Activated naive CD4-positive, alpha-beta T cell treated with Interleukin-2 at 50 U/mL for 16 hours (primary cell): ENCODE measurements at places on chromosomes 7 and 10.

DNA sequence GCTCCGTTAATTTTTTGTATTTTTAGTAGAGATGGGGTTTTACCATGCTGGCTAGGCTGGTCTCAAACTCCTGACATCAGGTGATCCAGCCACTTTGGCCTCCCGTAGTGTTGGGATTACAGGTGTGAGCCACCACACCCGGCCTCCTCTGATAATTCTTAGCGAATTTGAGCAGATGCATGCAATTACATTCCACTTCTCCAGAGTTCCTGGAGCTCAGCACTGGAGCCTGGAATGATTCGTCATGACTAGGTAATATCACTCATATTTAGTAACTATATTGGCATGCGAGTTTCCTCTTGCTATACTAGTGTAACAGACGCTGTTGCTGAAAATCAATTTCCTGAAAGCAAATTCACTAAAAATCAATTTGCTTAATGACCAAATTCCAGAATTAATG, 86.8 kb downstream of the MKX start:
- no peak for DNase-seq

DNA sequence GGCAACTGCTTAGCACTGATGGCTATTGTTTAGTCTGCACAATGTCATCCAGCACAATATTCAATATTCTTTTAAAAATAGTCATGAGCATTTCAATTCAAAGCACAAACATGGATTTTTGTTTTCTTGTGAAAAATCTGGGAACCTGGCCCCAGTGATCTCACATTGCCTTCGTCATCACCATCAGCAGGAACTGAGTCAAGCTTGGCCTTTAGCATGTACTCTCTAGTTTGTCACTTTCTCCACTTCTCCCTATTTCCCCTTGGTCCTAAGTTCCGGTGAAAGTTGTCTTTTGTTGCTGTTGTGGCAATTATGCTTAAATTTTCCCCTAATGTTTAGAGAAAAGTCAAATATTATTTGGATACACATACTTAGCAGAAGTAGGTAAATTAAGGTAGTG, 252.9 kb upstream of the SORCS1 start:
- DNase-seq: no peak

DNA sequence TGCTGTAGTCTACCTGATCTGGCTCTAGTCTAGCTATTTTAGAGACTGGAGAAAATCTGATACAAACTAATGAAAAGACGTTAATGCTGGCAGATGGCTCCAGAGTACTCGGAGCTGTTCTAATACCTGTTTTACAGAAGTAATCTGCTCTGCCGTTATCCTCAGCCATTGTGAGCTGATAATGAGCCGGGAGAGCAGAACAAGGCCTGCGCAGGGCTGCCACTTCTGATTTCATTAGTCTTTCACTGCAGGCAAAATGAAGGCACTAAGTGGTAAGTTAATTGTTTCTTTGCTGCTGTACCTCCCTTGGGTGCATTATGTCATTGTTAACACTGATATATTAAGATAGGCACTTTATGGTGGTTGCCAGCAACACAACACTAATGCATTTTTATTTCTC, 456.4 kb upstream of the PFKP start:
- DNase-seq: no peak

DNA sequence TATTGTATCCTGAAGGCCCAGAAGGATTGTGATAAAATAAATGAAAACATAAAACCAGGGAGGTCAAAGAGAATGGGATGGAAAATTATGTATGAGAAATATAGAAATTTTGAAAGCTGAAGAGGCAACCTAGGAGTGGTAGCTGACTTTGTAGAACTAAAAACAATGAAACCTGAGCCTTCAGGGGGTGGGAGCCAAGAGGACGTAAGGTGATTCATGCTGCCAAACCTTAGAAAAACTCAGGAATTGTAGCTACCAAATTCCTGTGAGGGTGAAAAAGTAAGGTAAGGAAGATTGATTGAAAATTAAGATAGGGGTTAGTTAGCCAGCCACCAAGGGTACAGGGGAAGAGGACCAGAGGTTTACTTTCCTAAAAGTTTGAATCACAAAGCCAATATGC, 213.2 kb downstream of the KCND2 start:
- no peak for DNase-seq

- no peak for DNase-seq
These were observed 23.2 kb downstream of the POR start for GRCh38 chr7:75937958-75938786.

DNA sequence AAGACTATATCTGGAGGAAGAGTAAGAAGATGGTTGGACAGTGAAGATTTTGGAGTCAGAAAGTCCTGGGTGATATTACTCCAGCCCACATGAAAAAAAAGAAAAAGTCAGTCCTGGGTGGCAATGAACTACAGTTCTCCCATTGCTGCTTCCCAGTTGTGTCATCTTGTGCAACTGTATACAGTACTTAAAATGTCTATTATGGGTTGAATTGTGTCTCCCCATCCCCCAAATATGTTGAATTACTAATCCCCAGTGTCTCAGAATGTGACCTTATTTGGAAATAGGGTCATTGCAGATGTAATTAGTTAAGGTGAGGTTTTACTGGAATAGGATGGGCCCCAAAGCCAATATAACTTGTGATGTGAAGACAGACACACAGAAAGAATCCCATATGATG, 15.6 kb downstream of the SEC23IP start:
- no peak for DNase-seq

- DNase-seq: no peak
These were observed 43.7 kb upstream of the NXPH1 start for GRCh38 chr7:8389593-8390261.

DNA sequence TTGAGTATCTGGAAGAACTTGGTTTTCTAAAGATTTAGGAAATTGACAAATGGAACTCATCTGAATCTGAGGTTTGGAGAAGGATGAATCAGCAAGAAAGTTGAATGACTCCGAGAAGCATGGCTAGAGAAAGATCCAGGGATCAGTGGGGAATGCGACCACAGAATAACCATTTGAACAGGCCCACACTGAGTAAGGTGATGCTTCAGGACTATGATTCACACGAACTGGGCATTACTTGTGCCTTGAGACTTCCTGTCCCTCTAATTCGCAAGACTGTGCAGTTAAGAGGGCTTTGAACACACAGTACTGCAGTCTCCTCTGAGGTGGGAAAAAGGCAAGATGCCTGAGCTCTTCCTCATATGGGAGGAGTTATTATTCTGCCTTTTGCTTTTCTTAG, 395.5 kb upstream of the POM121L12 start:
- no peak for DNase-seq

DNA sequence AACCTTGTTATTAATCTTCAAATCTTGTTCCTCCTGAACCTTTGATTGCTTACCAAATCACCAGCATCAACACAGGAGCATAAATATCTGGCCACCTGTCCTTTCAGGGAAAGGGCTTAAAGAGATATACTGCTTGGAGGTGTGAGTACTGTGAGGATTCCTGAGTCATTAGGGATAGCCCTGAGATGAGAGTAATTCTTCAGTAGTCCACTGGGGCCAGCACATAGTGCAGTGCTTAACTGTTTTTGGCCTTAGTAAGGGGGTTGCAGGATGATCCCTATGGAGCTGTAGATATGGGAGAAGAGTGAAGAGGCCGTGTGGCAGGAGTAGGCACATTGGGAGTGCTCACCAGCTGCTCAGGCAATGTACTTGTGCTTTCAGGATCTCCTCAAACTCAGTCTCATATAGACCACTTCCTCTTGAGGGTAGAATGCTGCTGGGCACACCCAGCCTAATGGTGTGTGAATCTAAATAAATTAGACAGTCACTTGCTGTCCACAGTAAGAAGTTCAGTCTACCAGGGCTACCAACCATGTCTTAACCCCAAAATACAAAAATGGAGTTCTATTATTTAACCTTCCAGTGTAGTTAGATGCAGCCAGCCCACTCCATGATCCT, 26.5 kb upstream of the GPR141 start:
- DNase-seq: no peak

GRCh38 chr10:28331841-28332240, 29.0 kb upstream of the MPP7 start:
- DNase-seq: no peak

GRCh38 chr7:786472-787255, 45.6 kb upstream of the SUN1 start:
- peak; percentile 72 for DNase-seq

GRCh38 chr10:33087922-33088321, 129.9 kb upstream of the ITGB1 start:
- no peak for DNase-seq

- DNase-seq: no peak
These were observed 363.8 kb downstream of the PRPF18 start for GRCh38 chr10:13950543-13950939.

DNA sequence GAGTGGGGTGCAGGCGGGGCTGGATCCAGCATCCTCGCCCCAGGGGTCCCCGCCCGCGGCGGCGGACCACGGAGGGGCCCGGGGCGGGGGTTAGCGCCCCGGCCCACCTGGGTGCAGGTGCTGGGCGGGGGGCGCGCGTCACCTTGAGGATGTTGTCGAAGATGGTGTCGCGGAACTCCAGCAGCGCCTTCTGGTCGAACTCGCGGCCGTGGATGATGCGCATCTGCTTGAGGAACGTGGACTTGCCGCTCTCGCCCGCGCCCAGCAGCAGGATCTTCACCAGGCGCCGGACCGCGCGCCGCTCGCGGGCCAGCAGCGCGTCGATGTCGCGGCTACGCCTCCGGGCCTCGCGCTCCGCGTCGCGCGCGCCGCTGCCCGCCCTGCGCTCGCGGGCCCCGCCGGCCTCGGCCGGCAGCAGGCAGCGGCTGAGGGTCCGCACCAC, 376 bp downstream of the GNA12 start:
- DNase-seq: peak; percentile 35

GRCh38 chr7:28052933-28053332, 127.7 kb downstream of the JAZF1 start:
- DNase-seq: no peak

GRCh38 chr10:31322647-31323046, 3.6 kb downstream of the ZEB1 start:
- DNase-seq: no peak

- DNase-seq: peak; percentile 58
These were observed 84.8 kb upstream of the COL13A1 start for GRCh38 chr10:69716711-69717560.

DNA sequence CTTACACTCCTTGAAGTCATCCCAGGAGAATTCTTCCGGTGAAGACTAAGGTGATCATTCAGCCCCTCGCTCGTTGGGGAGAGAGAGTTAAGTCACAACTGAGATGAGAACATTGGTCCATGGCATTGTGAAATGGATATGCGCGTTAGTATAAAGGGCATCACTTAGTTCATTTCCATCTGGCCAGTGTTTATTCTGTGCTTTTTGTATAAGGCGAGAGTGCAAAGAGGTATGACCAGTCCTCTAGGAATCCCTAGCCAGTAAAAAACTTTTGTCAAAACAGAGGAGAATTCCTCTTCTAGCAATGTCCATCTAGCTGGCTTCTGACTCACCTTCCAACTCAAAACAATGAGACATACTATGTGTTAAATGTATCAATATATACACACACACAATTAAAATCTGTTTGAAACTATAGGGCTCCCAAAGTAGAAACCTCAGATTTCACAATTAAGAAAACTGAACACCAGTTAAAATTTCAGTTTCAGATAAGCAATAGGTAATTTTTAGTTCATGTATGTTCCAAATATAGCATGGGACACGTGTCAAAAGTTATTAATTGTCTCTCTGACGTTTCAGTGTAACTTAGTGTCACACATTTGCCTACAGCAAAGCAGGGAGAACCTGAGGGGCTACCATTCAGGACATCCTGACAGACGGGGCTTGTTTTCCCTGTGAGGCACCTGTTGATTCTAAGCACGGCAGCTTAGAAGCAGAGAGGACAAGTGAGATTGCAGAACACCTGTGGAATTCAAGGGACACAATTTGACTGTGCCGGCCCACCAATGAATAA, 158.9 kb downstream of the KLF6 start:
- no peak for DNase-seq

GRCh38 chr7:66877577-66878300, 43.3 kb upstream of the TMEM248 start:
- no peak for DNase-seq

- DNase-seq: peak; percentile 85
These were observed 16.2 kb upstream of the ZFAND2A start for GRCh38 chr7:1175967-1176851.

- DNase-seq: no peak
These were observed 528.8 kb downstream of the DNAJB6 start for GRCh38 chr7:157865351-157866165.

- DNase-seq: no peak
These were observed 29.4 kb downstream of the HIPK2 start for GRCh38 chr7:139748373-139748765.

DNA sequence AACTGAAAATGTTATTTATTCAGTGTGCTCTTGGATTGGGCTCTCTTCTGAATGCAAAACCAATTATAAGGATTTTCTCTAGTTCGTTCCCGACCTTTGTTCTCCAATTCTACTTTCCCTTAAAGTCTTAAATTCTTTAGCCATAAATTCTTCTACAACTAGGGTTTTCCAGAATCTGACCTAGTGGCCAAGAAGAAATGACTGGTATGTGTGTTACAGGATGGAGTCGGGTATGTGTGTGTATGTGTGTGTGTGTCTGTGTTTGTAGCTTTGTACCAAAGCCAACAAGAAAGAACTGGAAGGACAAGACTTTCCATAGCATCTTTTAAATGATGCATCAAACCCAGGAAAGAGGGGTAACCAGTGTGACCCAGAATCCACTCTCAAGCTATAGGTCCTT, 25.8 kb upstream of the LEP start:
- DNase-seq: no peak

- DNase-seq: no peak
These were observed 350.0 kb downstream of the PLXNA4 start for GRCh38 chr7:132226046-132226956.

DNA sequence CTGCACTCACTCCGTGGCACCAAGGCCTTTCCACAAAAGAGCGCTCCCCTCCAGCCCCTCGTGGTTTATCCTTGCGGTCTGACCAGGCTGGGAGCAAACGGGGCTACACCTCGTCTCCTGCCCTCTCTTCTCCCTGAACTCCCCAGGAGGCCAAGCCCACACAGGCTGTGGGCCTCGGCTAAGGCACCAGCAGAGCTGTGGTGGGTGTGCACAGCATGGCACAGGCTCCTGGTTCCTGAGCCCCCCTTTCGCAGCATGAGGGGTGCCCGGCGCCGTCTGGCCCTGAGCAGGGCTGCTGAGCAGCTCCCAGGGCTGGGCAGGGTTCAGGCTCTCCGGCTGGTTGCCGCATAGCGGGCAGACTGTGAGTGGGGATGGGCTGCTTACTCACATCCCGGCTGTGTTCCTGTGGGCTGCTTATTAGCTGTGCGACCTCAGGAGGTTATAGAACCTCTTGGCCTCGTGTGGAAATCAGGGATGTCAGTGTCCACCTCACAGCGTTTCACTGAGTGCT, 90.4 kb downstream of the ZMIZ1 start:
- no peak for DNase-seq

DNA sequence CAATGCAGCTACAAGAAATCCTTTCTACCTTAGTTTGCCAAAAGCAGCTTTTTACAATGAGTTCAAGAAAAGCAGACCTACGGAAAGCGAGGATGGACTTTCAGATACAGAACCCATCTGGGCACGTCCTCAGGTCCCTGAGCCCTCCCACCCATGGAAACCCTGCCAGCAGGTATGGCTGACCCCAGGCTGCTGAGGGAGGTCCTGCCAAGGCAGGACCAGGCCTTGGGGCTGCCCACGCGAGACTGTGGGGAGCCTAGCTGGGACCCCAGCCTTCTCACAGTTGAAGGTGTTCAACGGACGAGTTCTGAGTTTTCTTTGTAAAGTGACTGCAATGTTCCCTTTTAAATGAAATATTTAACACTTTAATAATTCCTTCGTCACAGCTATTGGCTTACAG, 245.0 kb downstream of the MGMT start:
- no peak for DNase-seq
